ENCODE measurements at places on chromosomes 16 and 17. TPM values are rescaled to one million over a fixed set of nuclear protein-coding genes. Genes with fewer than 3 reads are reported as not detected.

The MVP gene
- total RNA-seq, result 122 TPM

The UTS2R gene
- 0.14 TPM for total RNA-seq

The MYH2 gene
- not detected for total RNA-seq

The HEATR9 gene
- 0.14 TPM for total RNA-seq

The SULT1A2 gene
- 0.23 TPM for total RNA-seq

The TANGO6 gene
- 40.0 TPM for total RNA-seq

The CNGB1 gene
- not detected for total RNA-seq

The MBTD1 gene
- total RNA-seq, result 13.1 TPM

The ZDHHC1 gene
- total RNA-seq, result 0.85 TPM

The KRTAP4-8 gene
- total RNA-seq, result not detected

The PERCC1 gene
- not detected for total RNA-seq

DNA sequence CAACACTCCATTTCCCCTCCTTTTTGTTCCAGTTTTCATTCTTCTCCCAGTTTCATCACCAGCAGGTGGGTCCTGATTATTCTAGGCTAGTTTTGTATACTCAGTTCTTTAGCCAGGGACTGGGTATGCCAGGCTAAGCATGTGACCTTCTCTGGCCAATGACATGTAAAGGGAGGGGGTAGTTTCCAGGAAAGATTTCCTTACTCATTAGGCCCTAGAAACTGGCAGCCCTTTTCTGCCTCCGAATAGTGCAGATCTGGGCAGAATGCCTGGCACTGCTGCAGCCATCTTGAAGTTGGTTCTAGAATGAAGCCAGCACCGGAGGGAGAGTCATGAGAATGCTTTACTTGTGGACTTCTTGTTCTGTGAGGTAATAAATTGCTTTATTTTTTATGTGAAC lies 126.9 kb upstream of the AXIN2 start:
- DNase-seq, result no peak

- DNase-seq, result no peak
Measured at GRCh38 chr17:71361656-71362450, 759.0 kb upstream of the SOX9 start.

- DNase-seq, result no peak
Measured at GRCh38 chr16:87207965-87208364, 109.2 kb downstream of the C16orf95 start.

DNA sequence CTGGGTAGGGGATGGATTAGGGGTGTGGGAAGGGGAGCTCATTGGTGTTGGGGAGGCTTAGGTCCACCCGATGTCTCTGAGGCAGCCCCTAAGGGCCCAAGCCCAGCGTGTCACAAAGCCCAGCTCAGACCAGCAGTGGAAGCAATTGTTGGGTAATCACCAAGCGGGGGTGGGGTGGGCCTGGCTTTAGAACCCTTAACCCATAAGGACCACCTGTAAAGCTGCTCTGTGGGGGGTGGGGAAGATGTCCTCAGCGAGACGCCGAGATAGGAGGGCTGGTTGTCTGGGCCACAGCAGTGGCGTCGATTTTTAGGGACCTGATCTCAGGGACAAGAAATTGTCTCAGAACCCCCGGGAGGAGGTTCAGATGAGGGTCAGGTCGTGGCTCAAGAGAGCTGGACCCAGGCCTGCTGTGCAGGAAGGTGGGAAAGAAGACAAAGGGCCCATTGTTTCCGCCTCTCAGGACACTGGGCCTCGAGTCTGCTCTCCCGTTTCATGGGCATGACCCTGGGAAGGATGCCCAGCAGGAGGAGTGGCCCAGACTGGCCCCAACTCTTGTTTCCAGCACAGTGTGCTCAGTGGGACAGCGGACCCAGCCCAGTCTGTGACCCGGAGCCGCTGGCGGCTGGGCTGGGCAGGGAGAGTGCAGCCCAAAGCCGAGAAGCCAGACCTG lies 15.9 kb downstream of the ST6GALNAC2 start:
- no peak for DNase-seq

DNA sequence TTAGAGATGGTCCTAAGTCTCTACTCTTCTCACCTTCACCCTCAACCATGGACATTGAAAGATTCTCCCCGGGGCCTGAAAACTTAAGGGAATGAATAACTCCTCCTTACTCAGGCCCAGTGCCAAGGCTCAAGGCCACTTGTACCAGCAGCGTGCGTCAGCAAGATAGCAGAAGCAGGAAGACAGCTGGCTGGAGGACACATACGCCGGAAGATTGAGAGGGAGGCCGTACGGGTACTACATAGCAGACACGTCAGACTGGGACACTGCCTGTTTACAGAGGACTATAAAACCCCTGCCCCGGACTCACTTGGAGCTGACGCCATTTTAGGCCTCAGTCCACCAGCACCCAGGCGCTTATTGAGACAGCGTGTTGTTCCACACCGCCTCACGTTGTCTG lies 75.8 kb upstream of the MED13 start:
- no peak for DNase-seq

DNA sequence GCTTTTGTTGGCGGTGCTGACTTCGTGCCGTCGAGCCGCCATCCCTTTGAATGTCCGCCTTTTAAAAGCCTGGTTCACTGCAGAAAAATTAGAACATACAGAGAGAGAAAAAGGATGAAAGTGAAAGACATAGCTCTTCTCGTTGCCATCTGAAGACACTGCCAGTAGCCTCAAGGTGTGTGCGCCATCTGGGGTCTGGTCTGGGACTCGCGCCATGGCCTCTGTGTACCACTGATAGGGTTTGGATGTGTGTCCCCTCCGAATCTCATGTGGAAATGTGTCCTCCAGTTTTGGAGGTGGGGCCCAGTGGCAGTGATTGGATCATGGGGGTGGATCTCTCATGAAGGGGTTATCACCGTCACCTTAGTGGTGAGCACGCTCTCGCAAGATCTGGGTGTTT lies 15.5 kb downstream of the GSE1 start:
- DNase-seq, result no peak

GRCh38 chr17:57357392-57357784 lies 101.1 kb downstream of the MSI2 start:
- DNase-seq, result no peak

DNA sequence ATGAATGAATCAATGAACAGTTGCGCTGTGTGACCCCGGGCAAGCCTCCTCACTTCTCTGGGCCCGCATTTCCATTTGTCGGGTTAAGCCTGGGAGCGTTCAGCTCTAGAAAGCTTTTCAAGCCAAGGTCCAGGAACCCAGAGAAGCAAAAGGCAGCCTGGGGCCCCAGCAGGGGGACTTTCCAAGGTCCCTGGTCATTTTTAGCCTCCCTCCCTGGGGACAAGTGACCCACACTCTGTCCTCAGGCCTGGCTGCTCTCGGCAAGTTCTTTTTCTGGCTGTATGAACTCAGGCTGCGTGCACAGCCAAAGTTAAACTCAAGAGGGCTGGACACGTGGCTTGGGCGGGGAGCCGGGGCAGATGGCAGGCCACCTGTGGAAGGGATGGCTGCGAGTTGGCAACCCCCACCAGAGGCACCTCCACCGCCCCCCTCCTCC lies 41.4 kb upstream of the CIBAR2 start:
- DNase-seq, result no peak

GRCh38 chr17:76539631-76540271 lies at the start of gene PRCD:
TSS of gene PRCD (plus strand) at chr17:76540044. CDS start at chr17:76540142, 98 bp downstream.
- DNase-seq, result no peak

DNA sequence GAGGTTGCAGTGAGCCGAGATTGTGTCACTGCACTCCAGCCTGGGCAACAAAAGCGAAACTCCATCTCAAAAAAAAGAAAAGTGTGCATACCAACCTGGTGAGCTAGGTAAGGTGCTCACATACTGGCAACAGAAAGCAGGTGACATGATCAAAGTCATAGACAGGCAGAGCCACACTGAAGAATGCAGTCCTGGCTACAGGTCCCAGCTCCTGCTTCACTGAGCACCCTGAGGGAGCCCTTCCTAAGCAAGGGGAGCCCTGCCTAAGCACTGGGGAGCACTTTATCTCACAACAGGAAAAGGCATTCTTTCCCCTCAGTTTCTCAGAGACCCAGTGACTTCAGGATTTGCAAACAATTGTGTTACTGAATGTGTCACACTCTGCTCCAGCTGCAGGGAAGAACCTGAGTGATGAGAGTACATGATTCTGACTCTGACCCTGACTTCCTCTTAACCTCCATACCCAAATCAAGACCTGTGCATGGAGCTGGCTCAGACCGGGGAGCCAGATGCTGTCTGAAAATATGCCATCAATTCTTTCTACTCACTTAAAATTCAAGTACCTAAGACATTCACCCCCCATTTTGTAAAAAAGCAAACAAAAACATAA lies 40.5 kb downstream of the ANKRD11 start:
- DNase-seq, result no peak

GRCh38 chr16:49625311-49626065 lies 230.4 kb downstream of the ZNF423 start:
- DNase-seq, result no peak

GRCh38 chr16:11576427-11577289 lies 10.1 kb downstream of the LITAF start:
- no peak for DNase-seq

- no peak for DNase-seq
Measured at GRCh38 chr16:27883576-27883975, 179.9 kb downstream of the GSG1L start.

- no peak for DNase-seq
Measured at GRCh38 chr16:1121009-1121408, 25.0 kb upstream of the C1QTNF8 start.
